Foreskin fibroblast (primary cell): ENCODE measurements at places on chromosomes 3 and 15.

- DNase-seq, result peak; percentile 22
Measured at GRCh38 chr3:67349551-67350174, 304.7 kb downstream of the SUCLG2 start.

- DNase-seq, result peak; percentile 95
Measured at GRCh38 chr3:105868742-105869530, at the start of gene CBLB. TSS of gene CBLB (minus strand) at chr3:105869012. CDS start at chr3:105867577, 1,435 bp downstream.

DNA sequence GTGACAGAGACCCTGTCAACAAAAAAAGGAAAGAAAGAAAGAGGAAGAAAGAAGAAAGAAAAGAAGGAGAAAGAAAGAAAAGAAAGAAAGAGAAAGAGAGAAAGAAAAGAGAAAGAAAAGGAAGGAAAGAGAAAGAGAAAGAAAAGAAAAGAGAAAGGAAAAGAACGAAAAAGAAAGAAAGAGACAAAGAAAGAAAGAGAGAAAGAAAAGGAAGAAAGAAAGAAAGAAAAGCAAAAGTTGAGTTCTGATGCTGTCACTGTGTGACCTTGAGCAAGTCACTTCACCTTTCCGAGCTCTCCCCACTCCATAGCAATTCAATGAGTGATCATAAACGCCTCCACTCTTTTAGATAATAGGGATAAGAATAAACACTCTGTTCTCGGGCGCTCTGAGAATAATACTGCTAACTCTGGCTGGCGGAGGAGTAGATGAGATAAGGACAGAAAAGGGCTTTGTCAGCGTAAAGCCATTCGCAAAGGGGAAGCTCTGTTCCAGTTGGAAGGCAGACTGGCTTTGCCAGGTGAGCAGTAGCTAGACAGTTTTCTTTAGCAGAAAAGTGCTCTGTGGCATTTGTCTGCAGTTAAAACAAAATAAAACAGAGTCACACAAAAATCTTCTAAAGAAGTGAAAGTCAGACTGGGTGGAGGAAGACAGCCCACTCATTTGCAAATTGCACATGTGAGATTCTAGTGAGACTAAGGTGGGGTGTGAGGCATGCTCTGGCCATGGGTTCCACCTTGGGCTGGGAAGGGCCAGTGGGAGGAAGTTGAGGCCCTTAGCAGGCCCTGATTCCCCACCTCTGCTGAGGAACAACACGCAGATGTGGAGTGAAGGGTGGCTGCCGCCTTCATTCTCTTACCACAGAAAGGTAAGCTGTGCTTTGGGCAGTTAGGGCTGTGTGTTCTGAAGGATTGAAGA, 9.6 kb upstream of the FLNB start:
- no peak for DNase-seq

DNA sequence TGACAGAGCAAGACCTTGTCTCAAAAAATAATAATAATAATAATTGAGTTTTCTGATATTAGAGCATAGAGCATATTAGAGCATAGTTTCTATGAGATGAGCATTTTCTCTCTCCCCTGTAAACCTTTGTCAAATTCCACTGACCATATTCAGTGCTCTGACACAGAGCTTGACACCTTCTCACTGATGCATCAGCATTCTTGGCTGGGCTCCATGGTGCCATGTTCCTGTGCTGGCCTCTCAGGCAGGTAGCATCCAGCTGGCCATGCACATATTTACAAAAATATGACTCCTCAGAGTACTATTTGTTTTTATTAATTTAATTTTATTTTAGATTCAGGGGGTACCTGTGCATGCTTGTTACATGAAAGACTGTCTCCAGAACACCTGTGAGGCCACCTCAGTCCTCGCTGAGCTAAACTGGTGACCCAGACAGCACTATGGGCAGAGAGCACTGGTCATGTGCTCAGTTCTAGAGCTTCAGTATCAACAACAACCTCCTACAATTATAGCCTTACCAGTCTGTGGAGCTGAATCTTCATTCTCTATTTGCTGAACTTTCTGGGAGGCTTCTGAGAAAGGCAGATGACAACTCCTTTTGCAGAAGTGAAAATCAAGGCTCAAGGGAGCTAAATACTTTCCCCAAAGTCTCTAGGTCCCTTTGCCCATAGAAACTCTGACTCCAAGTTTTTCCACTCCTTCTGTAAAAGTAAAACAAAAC, 21.6 kb upstream of the SLC28A2 start:
- DNase-seq, result no peak

DNA sequence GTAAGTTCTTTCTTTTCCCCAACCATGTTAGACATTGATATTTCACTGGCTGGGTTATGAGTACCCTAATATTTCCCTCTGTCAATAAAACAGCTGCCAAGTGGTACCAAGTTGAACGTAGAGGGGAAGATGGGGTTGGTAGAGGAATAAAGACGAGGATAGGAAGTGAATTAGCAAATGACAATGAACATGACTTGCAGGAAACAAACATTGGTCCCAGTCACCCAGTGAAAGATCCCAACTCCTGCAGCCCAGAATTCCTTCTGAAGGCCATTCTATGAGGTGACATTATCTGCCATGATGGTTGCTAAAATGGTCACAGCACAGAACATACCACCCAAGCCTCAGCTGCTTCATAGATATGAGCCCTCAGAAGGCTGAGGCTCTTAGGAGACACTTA, 159.0 kb upstream of the CTNNB1 start:
- no peak for DNase-seq

DNA sequence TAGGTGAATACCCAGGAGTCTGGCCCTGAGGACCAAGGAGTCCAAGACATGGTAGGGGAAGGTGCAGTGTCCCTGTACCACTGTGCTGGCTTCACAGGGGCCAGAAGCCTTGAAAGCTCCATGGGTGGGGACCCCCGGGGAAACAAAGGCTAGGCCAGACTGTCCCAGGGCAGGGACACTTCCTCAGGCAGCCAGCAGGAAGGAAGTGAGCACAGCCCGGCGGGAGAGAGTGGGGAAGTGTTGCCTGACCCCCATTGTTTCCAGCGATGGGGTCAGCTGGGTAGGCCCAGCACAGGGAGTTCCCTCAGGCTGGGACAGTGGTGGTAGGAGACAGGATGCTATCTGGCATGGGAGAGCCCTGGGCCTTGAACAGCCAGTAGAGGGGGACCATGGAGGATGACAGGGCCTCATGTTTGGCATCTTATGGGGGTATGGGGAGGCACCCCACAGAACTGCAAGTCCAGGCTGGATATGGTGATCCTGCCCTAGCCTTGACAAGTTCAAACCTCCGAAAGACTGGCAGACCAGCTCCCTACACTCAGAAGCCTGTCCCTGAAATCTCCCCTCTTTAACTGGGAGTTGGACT, 1.2 kb upstream of the HYAL2 start:
- DNase-seq, result no peak

DNA sequence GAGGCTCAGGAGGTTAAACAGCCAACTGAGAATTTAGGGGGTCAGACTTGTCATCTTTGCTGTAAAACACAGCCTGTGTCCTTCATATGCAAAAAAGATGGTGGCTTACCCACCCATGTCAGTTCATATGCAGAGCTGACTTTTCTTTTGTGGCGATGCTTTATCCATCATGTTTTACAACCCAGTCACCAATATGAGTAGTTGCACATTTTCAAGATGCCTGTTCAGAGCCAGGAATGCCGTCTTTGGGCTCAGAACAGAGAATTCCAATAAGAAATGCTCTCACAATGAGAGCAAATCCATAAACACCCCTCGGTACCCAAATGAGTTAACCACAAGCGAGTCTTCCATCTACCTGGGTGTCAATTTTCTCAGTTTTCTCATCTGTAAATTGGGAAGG, 83.6 kb downstream of the TIGIT start:
- peak; percentile 23 for DNase-seq

DNA sequence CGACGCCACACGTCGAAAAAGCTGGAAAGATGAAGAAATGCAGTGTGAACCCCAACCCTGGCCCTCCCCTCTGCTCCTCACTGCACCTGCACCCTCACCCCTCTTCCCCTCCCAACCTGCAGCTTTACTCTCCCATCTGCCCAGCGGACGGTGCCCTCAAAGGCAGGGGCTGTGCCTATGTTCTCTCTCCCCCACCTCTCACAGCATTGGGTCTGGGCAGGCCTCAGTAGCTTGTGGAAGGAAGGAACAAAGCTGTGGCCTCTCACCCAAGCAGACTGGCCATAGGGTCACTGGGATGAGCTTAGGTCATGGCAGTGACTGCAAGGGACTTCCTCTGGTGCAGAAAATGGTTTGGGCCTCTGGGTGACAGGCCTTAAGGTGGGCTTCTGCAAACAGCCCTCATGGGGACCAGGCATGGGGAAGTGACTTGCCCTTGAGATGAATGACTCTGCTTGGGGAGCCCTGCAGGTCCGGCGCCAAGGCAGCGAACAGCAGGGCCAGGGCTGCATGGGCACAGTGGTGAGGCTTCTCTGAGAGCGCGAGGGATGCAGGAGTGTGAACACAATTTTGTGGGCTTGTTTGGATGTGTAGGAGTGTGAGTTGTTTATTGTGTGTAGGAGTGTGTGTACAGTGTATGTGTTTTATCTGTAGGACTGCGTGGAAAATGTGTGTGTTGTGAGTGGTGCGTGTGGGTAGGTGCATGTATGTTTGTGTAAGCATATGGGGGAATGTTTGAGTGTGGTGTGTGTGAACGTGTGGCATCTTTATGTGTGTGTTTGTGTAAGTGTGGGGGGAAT, 29.2 kb downstream of the SRPRB start:
- DNase-seq, result no peak

DNA sequence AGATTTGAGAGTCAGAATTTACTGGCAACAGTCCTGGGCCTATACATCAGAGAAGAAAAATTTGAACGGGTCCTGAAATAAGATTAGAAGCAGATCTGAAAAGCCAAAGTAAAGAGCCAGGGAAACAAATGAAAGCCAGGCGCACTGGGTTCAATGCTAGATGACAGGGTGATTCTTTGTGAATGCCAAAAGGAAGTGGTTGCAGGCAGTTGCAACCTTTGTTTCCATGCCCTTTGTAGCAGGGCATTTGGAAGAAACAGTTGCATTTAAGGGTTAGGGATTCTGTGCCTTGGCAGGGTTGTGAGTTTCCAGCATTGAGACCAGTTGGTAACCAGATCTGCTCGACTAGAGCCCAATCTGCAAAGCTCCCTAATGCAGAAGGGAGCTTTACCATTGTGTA, 36.4 kb upstream of the MTHFS start:
- DNase-seq, result no peak

DNA sequence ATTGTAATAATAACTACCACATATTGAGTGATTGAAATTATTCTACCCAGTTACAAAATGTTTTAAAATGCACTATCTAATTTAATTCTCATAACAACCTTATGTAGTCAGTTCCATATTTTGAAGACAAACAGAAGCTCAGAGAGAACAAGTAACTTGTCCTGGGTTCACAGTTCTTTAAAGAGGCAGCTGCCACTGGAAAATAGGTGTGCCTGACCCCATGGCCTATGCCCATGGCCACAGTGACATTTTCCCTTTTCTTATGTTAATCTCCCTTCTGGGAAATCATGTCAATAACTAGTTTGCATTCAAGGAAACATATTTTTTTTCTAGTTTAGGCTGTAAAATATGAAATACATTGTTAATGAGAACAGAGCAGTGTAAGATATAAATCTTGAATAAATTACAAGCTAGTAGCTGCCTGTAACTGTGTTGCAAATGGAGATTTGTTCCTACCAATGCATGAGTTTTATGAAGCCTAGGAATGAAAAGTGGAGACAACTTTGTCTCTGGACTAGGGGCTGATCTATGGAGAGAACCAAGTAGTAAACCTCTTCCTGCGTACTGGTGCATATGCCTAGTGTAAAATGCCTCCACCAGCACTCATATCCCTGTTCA, 1018.0 kb downstream of the NTRK3 start:
- no peak for DNase-seq

DNA sequence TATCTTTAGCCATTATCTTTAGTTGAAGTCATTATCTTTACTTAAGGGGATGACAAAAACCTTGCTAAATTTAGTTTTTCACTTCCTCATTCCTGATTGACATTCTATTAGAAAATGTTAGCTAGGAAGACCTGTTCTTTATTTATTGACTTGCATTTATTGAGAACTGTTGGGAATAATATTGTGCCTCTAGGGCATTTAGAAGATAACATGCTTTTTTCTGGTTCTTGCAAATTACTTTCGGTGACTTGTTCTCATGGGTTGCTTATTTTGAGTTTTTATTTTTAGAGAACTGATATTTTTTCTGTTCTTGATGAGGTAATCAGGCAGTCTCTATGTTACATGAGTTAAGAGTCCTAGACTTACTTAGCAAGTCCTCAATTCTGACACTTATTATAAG, 48.3 kb upstream of the CTDSPL start:
- DNase-seq, result no peak

DNA sequence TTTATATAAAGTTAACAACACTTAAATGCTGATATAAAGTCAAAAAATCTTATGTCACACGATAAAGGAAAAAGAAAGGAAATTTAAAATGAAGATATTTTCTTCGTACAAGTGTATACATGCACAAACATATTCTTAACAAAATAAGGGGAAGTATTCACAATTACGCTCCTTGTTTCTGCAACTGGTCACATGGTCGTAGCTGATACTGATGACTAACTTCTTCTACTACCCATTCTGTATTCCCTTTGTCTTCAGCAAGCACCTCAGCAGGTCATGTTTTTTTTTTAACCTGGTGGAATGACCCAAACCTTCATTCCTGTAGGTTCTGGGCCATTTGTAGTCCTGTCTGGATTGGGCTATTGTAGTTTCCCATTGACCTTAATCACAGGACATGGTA, 30.0 kb upstream of the CMTM8 start:
- DNase-seq, result no peak

DNA sequence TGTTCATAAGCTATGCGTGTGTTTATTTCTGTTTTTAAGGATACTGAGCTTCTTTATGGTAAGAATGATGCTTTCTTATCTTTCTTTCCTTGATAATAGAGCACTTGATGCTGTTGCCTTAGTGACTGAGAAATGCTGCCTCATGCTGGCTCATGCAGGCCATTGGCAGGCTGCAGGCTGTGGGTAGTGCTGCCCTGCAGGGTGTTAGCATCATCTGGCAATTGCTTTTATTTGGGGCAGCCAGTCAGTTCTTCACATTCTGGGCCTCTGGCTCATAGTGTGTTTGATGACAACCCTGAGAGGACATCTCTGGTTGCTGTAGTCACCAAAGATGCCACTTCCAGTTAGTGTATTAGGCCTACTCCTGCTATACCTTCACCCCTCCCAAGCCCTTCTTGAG, 66.2 kb upstream of the ONECUT1 start:
- no peak for DNase-seq

- DNase-seq, result no peak
Measured at GRCh38 chr3:119778811-119779210, 3.1 kb upstream of the NR1I2 start.

GRCh38 chr3:179147514-179147872, 664 bp upstream of the PIK3CA start:
- no peak for DNase-seq

DNA sequence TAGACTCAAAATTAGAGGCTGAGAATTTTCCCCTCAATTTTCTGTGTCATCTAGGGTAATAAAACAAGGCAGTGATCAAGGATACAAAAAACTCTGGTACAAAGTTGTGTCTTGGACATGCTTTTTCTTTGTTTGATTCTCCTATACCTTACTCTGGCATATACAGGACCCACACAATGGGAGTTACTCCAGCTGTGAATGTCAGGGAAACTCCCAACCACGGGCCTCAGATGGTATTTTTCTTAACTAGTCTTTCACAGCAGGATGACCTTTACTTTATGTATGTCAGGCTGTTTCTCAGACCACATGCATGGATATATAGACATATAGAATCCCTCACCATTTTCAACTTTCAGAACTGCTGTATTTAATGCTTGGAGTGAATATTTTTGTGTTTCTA, 41.3 kb downstream of the FEZF2 start:
- no peak for DNase-seq
